ENCODE measurements at places on chromosomes 3 and 15.

- no peak for DNase-seq
Observed at GRCh38 chr3:83524901-83525300, 1433.9 kb upstream of the CADM2 start.

DNA sequence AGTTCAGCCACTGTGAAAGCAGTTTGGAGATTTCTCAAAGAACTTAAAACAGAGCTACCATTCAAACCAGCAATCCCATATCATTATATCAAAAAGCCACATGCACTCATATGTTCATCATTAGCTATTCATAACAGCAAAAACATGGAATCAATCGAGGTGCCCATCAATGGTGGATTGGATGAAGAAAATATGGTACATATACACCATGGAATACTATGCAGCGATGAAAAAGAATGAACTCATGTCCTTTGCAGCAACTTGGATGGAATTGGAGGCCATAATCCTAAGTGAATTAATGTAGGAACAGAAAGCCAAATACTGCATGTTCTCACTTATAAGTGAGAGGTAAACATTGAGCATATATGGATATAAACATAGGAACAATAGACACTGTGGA is 32.1 kb downstream of the IMPG2 start:
- no peak for DNase-seq

DNA sequence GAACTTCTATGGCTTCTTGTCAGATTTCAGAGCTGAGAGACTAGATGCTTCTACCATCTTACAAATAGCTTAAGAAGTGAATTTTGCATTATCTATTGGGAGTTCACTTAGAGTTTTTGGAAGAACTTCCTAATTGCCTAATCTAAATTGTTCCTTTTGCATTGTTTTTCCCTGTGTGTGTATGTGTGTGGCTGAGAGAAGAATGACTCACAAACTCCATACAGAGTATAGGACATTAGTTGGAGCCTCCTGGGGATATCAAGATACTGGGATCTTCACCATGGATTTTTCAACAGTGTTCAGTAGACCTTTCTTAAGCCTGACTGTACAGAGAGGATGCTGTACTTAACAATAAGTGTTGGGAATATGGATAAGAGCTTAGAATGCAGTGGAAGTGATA is 10.9 kb downstream of the TLNRD1 start:
- no peak for DNase-seq

- DNase-seq = no peak
Observed at GRCh38 chr3:141077631-141078030, 26.5 kb downstream of the SPSB4 start.

DNA sequence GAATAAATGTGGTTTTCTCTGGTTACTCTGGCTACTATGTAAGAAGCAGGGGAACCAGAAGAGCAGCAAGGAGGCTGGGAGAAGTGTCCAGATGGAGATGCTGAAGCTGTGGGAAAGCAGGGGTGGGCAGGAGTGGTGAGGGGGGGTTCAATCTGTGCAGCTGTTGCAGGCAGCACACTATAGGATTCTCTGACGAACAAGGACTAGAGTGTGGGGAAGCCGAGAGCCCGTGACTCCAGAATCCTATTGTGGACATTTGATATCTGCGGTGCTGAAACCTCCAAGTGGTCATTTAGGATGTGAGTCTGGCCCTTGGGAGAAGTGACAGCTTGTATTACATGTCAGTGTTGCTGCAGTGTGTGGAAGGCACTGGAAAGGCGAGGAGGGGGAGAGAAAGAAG is 60.5 kb downstream of the GABRB3 start:
- no peak for DNase-seq

- peak; percentile 54 for DNase-seq
Observed at GRCh38 chr15:28885630-28886430, at the start of gene APBA2. Gene APBA2, plus strand, starts transcription at chr15:28885974. Its CDS starts 167,911 bp downstream, at chr15:29053885.

- no peak for DNase-seq
Observed at GRCh38 chr3:14284694-14285547, 106.3 kb downstream of the LSM3 start.
